Right ventricle myocardium superior (tissue), 1 donor: ENCODE measurements at places on chromosomes 16 and 17.

DNA sequence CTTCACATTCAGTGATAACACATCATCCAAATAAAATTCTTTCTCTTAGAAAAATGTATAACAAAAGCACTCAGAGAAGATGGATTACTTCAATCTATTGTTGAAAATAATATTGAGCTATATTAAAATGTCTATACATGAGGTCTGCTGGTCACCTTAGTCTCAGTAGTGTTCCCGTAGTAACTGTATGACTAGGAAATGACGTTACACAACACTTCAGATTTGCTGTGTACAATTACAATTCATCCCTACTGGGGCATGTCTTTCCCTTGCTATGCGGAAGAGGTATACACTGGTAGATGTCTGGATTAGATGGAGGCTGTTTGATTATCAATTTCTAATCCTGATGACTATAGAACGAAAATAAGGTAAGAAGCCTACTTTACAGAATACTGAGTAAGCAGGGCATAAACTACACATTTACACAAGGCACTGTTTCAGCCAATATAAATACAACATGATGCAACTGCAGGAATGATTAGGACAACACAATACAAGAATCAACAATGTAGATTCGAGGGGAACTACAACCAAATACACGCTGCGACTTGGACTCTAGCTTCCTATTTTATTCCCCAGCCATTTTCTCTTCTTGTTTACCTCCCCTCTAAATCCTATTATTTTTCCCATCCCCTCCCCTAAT lies 982.5 kb upstream of the CDH8 start:
- no peak for DNase-seq

GRCh38 chr17:12386225-12386624 lies 279.5 kb upstream of the MYOCD start:
- no peak for DNase-seq

DNA sequence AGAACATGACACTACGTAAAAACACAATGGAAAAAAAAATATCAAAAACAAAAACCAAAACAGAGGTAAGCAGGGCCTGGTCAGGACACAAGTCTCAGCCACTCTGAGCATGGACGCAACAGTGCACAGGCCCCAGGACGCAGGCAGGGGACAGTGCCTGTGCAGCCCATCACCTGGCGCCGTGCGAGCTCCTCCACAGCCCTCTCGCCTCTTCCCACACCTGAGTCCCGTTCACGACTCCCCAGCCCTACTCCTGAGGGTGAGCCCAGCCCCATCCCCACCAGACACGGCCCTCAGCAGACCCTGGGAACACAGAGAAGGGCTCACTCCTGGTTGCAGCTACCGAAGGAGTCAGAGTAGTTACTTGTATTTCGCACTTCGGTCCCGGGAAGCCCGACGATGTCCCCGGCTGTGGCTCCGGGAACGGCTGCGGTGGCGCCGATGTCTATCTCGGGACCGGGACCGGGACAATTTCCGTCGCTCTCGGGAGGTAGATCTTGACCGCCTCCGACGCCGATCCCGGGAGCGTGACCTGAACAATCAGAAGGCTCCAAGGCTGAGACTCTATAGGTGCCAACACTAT lies 9.4 kb downstream of the HBQ1 start:
- no peak for DNase-seq

- DNase-seq: no peak
Observed at GRCh38 chr16:26649381-26650045, 417.2 kb upstream of the C16orf82 start.

DNA sequence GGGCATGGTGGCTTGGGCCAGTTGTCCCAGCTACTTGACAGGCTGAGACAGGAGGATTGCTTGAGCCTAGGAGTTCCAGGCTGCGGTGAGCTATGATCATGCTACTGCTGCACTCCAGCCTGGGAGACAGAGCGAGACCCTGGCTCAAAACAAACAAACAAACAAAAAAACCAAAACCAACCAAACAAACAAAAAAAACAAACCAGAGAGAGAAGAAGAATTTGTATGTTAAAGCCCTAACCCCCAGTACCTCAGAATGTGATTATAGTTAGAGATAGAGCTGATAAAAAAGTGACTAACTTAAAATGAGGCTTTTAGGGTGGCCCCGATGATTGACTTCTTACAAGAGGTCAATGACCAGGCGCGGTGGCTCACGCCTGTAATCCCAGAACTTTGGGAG lies 1.7 kb upstream of the MMP25 start:
- no peak for DNase-seq

GRCh38 chr16:1071561-1072225 lies 854 bp upstream of the SSTR5 start:
- DNase-seq: no peak

GRCh38 chr17:76473541-76473985 lies 6.2 kb downstream of the AANAT start:
- DNase-seq: no peak

- DNase-seq: no peak
Observed at GRCh38 chr17:80789356-80789902, 202.2 kb upstream of the CHMP6 start.

GRCh38 chr16:23222929-23223328 lies 40.4 kb downstream of the SCNN1G start:
- no peak for DNase-seq

GRCh38 chr16:31052114-31052513 lies 18.8 kb downstream of the STX4 start:
- DNase-seq: no peak

GRCh38 chr17:34482730-34483129 lies 96.7 kb upstream of the TMEM132E start:
- DNase-seq: no peak

GRCh38 chr17:49521088-49521450 lies 26.0 kb downstream of the NGFR start:
- DNase-seq: no peak

DNA sequence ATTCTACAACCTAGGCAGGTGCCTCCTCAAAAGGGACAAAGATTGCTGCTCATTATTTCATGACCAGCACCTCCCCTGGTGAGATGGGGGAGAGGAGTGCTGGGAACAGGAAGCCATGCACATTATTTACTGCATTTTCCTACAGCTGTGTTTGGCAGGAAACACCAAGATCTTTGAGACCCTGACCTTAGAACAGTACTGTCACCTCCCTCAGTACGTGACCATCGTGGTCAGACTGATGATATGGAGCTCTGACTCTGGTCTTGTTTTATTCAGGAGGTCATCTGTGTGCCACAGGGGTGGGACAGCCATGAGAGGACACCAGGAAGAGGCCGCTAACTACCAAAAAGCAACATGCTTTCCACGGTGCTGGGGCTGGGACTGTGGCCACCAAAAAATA lies 37.4 kb downstream of the USP22 start:
- DNase-seq: no peak
